GM13977 (cell line): ENCODE measurements at places on chromosomes 13 and 19.

DNA sequence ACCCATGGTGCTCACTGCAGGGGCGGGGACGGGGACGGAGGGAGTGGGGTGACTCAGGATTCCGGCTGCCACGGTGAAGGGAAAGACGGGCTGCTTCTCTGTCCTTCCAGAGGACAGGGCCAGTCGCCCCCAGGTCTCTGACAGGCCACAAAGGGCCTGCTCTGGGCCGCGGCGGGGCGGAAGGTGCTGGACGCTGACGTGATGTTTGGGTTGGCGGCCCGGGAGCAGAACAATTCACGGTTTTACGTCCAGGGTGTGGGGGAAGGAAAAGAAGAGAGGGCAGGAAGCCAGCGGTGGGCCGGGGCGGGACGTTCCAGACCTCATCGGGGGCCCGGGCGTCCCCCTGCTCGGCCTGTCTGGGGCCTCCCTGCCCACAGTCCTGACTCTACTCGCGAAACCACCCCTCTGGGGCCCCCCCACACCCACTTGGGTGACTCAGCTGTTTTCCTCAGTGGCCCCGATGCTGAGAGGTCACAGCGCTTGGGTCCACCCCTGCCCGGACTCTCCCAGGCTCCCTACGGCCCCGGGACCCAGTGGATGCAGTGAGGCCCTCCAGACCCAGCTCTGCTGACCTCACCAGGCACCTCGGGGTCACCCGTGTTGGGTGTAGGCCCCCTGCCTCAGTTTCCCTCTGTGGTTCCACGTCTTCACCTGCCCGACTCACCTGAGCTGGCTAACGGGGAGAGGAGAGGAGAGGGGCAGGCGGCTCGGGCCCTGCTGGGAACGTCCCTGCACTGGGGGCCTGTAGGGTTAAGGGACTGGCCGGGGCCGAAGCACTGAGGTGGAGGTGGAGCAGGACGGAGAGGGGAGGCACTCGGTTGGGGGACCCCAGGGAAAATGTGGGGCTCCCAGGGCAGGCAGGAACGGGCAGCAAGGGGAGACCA is 29.2 kb downstream of the PIP5K1C start:
- DNase-seq, result peak; percentile 91

GRCh38 chr19:29001141-29001581 is 211.8 kb downstream of the UQCRFS1 start:
- no peak for DNase-seq

- DNase-seq, result no peak
These were observed 81.8 kb upstream of the STARD13 start for GRCh38 chr13:33367171-33367895.

DNA sequence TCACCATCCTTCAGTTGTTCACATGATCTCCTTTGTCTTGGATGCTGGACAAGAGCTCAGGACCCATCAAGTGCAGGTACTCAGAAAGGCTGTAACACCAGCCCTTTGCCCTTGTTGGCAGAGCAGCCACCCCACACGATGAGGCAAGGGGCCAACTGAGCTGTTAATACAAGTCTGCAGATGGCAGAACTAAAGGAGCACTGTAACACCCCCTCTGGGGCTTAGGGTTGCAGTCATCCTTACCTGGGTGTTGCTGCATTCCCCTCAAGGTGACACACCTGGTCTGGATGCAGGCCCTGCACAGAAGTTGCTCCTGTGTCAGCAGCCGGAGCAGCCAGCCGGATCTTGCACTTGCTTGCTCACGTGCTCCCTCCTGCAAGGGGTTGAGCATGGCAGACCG is 52.0 kb downstream of the STARD13 start:
- no peak for DNase-seq

DNA sequence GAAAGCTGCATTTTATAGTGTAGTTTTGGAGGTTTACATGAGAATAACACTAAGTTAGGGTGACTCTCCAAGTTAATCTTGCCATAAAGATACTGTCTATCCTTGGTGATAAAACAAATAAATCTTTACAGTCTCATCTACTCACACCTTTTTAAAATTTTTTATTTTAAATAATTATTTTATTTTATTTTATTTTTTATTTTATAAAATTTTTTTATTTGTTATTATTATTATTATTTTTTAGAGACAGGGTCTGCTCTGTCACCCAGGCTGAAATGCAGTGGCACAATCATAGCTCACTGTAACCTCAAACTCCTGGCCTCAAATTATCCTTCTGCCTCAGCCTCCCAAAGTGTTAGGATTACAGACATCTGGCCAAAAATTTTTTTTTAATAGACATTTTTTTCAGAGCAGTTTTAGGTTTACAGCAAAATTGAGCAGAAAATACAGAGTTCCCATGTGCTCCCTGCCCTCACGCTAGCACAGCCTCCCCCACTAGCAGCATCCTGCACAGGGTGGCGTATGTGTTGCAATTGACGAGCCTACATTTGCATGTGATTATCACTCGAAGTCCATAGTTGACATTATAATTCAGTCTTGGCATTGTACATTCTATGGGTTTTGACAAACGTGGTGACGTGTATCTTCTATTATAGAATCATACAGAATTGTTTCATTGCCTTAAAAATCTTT is 41.0 kb downstream of the RASL11A start:
- no peak for DNase-seq

DNA sequence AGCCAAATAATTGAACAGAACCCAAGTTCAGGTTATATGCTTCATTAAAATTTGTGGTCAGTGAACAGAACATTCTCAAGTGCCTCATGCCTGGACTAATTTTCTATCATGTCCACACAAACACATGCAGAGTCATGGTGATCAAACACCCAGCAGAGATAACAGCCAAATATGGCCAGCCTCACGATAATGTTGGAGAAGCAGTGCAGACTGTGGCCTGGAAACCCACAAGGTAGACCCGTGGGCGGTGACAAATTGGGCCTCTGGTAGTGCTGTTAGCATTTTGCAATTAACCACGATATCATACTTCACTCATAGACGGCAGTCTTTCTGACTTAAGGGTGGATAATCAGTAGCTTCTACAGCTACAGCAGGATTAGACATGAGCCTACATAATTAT is 35.0 kb upstream of the VWA8 start:
- peak; percentile 19 for DNase-seq

- no peak for DNase-seq
These were observed 70.4 kb downstream of the SLITRK6 start for GRCh38 chr13:85728811-85729210.

DNA sequence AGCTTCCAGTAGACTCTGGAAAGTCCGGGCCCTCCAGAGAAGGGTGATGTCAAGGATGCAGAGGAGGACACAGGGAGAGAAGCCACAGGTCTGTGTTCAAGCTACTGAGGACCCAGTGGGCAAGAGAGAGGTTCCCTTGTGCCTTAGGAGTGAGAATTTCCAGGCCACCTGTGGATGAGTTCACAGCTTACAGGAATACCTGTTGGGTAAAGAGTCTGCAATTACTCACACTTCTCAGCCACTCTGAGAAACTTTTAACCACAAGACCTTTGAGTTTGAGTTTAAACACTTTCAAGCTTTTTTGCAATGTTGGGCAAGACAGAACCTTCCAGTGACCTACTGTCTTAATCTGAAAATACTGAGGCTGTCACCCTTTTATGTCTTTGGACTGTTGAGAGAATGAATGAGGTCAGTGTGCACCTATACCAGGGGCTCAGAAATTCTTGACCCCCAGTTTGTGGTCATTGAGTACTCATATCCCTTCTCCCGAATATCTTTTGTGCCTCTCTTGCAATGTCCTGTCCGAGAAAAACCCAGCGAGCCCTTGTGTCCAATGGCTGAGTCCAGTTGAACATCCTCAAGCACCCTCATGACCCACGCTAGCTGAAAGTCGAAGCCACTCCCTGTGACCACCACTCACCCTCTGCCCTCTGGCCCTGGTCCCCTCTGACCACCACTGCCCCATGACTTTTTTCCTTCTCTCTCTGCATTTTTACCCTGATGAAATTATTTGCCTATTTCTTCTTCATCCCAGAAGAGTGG is 368.5 kb upstream of the ZNF507 start:
- no peak for DNase-seq

- DNase-seq, result peak; percentile 11
These were observed 10.3 kb downstream of the IL17D start for GRCh38 chr13:20713751-20714150.

DNA sequence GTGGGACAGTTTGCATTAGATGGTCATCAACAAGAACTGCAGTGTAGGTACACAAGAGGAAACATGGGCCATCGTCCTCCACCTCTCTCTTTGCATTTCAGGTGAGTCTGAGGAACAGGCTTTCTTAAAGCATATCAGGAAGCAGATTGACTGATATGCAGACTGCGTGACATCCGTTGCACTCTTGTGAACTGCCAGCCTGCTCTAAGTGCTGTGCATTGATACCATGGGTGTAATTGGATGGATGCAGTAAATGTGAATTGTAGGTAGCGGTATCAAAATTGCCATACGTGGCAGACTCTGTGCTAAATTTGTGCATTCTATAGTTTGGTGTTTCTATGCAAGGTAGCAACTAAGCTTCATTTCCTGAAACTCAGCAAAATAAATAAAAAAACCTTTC is 1008.3 kb downstream of the EFNB2 start:
- no peak for DNase-seq

DNA sequence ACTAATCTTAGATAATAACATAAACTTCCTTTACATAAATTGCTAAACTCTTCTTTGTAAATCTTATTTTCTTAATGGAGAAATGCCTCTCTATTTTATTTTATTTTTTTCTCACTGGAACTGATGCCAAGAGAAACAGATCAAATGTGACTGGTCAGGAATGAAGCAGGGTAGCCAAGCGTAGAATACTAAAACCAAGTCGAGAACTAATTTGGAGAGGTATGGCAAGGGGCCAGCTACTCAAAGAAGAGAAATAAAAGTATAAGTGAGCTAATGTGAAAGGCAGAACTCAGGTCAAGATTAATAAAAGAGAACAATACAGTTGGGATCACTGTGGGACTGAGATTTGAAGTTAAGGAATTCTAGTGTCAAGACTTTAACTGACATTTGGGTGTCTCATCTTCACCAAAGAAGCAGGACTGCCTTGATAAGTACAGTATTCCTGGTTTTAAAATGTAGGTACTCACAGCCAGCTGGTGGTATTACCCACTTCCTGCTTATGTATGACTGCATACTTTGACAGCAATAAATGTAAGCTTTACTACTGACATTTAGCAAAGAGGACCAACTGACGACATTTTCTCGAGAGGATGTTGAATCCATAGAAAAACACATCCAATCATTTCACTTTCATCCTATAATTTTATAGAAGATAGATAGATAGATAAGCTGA is 1192.2 kb downstream of the EFNB2 start:
- no peak for DNase-seq

GRCh38 chr19:46919324-46919723 is 58.5 kb downstream of the ARHGAP35 start:
- no peak for DNase-seq

DNA sequence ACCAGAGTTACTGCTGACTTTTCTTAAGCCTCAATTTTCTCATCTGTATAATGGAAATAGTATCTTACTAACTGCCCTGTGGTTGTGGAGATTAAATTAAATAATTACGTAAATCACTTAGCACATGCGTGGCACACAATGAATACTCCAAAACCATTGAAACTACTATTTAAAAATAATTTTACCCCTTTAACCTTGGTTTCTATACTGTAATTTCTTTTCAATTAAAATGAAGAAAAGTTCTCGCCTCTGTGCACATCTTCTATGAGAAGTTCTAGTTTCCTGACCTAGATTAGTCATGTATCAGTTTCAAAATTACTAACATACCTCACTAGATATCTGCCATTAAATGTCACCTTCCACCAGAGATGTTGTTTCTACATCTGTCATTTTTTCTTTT is 5.7 kb downstream of the SLITRK1 start:
- peak; percentile 28 for DNase-seq

DNA sequence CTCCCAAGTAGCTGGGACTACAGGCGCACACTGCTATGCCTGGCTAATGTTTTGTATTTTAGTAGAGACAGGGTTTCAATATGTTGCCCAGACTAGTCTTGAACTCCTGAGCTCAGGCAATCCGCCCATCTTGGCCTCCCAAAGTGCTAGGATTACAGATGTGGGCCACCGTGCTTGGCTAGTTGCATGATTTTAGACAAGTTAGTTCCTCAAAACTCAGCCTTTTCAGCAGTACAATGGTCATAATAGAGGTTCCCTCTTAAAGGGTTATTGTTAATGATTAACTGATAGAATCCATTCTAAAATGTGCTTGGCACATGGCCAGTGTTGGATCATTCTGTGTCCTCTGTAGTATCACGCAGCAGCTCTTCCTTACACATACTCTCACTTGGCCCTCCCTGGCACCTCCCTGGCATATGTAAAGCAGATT is 19.5 kb upstream of the IFT88 start:
- DNase-seq, result no peak

GRCh38 chr13:112486386-112487126 is 101.4 kb downstream of the TUBGCP3 start:
- no peak for DNase-seq

DNA sequence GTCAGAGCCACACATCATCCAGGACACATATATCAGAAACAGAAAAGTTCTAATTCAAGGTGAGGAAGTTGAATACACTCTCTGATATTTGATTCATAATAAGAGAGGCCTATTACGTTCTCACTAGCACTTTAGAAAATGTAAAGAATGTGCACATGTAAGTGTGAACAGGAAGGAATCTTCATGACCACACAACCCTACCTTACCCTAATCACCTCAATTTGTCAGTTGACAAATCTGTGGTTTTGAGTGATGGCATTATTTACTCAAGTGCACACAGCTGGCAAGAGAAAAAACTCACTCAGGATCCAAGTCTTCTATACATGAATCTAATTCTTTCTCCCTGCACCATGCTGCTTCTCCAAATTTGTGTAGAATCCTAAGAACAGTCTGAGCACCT is 445.8 kb downstream of the SUCLA2 start:
- no peak for DNase-seq

- DNase-seq, result no peak
These were observed 11.5 kb downstream of the MPND start for GRCh38 chr19:4354897-4355296.

DNA sequence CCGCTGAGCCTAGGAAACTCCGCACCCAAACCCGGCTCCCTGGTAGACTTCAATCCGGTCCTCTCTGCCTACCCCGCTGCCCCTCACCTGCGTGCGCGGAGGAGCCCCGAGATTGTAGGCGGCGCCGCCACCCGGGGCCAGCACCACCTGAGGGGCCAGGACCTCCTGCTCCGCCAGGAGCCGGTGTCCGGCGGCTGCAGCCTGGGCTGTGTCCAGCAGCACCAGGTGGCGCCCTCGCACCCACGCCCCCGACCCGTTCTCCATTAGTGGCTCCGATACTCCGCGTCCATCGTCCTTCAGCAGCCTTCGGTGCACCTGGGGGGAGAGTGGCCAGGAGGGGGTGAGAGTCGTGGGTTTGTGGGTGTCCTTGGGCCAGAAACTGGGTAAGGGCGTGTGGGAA is 18.5 kb downstream of the MAN2B1 start:
- no peak for DNase-seq

- DNase-seq, result no peak
These were observed 202.2 kb downstream of the SUCLA2 start for GRCh38 chr13:47798906-47799305.

DNA sequence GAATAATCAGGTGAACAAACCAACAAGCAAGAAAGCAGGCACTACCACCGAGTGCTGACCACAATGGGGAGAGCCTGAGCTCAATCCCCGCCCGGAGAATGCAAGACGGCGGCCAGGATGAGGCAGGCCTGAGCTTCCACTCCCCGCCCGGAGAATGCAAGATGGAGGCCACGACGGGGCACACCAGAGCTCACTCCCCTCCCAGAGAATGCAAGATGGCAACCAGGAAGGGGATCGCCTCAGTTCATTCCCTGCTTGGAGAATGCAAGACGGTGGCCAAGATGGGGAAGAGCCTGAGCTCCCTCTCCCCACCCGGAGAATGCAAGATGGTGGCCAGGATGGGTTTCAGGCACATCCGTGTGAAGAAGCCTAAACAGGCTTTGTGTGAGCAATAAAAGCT is 24.7 kb upstream of the MIER2 start:
- no peak for DNase-seq

- DNase-seq, result no peak
These were observed 80.4 kb downstream of the HSPH1 start for GRCh38 chr13:31081316-31081715.
